Lower lobe of right lung (tissue), 2 donors: ENCODE measurements at places on chromosomes 4 and X. TPM values are rescaled to one million over a fixed set of nuclear protein-coding genes. Genes with fewer than 3 reads are reported as not detected.

- no peak overlapping the region for H3K4me3 ChIP-seq
- DNase-seq = no peak
- no peak overlapping the region for H3K27ac ChIP-seq
- no peaks in the 10 kb centered on the region for H3K4me1 ChIP-seq
- no peaks in the 10 kb centered on the region for H3K27me3 ChIP-seq
Measured at GRCh38 chr4:72326692-72327632, 242.1 kb downstream of the ADAMTS3 start.

- no peaks in the 10 kb centered on the region for H3K4me1 ChIP-seq
- no peak for DNase-seq
- H3K27ac ChIP-seq = peak overlapping the region; percentile 53
- H3K27me3 ChIP-seq = no peaks in the 10 kb centered on the region
Measured at GRCh38 chrX:45807572-45808425, 607.1 kb upstream of the DIPK2B start.

- H3K27ac ChIP-seq = no peak overlapping the region
- H3K36me3 ChIP-seq = no peaks in the 10 kb centered on the region
- DNase-seq = no peak
- no peak overlapping the region for H3K4me3 ChIP-seq
- H3K27me3 ChIP-seq = no peaks in the 10 kb centered on the region
Measured at GRCh38 chr4:1080961-1081688, 32.2 kb downstream of the RNF212 start.

DNA sequence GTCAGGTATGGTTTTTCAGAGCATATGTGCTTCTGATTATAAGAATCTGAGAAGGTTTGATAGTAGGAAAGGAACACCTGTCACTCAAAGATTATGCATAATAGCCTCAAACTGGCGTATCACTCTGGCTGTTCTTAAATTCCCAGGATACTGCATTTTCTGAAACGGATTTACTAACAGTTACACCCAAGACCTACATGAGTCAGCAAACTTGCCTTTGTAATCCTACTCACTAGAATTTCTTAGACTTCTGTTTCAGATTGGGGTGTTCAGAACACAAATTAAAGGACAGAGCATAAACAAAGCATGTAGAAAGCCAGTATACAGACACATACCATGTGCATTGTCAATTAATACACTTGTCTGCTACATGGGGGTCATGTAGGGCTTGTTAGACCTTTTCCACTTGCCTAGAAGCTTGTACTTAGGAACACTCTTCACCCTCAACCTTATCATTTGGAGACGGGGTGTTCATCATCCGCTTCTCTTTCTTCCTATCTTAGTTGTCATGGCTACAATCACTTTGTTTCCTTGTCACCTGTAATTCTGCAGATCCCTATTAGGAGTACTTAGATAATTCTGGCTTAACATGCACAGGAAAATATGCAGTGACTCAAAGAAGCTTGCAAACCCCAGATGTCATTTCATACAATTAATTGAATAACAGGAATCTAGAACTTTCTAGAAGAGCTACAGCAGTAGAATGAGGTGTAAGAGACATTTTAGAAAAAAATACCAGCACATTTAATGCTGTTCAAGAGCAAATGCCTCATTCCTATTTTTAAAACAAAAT lies 593.0 kb upstream of the TENM3 start:
- H3K27ac ChIP-seq = no peak overlapping the region
- no peaks in the 10 kb centered on the region for H3K36me3 ChIP-seq
- no peaks in the 10 kb centered on the region for H3K27me3 ChIP-seq
- no peak for DNase-seq

The NOX1 gene
- not detected for total RNA-seq

- H3K36me3 ChIP-seq = no peaks in the 10 kb centered on the region
- no peak overlapping the region for H3K4me3 ChIP-seq
- H3K4me1 ChIP-seq = no peaks in the 10 kb centered on the region
- H3K27ac ChIP-seq = no peak overlapping the region
Measured at GRCh38 chr4:129926936-129927335, 831.0 kb downstream of the C4orf33 start.

GRCh38 chrX:51598899-51599298 lies 19.8 kb downstream of the CENPVL3 start:
- no peaks in the 10 kb centered on the region for H3K27me3 ChIP-seq
- no peak overlapping the region for H3K27ac ChIP-seq
- no peak for DNase-seq
- no peaks in the 10 kb centered on the region for H3K36me3 ChIP-seq

The CLIC2 gene
- total RNA-seq = 53.4 TPM

- peaks cover 15% of the 10 kb centered on the region for H3K4me1 ChIP-seq
- no peak overlapping the region for H3K27ac ChIP-seq
- peaks cover 9% of the 10 kb centered on the region for H3K36me3 ChIP-seq
- H3K27me3 ChIP-seq = no peaks in the 10 kb centered on the region
Measured at GRCh38 chr4:153555730-153556434, 89.7 kb downstream of the TMEM131L start.

DNA sequence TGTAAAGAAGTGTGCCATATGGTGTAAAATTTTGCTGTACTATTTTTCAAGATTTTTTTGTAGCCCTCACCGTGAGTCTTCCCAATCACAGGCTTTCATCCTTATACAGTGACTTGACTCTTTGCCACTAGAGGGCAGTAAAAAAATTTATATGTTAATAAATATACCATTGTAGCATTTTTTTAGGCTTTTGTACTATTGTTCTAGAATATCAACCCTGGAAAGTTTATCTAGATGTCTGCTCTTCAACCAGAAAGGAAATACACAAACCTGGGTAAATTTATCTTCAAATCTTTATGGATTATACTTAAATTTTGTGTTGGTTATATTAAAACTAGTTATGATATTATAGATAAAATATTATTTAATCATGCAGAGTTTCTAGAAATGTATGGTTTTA lies 235.3 kb downstream of the TENM3 start:
- H3K27me3 ChIP-seq = no peaks in the 10 kb centered on the region
- H3K4me1 ChIP-seq = no peaks in the 10 kb centered on the region
- no peaks in the 10 kb centered on the region for H3K36me3 ChIP-seq
- H3K27ac ChIP-seq = no peak overlapping the region
- no peak for DNase-seq
